ENCODE measurements at places on chromosomes 3 and 15.

GRCh38 chr15:73367624-73368300 is 996 bp downstream of the HCN4 start:
- no peak for DNase-seq

GRCh38 chr15:88091444-88092016 is 165.0 kb downstream of the NTRK3 start:
- no peak for DNase-seq

- no peak for DNase-seq
Observed at GRCh38 chr3:53956586-53956985, 64.9 kb upstream of the SELENOK start.

GRCh38 chr3:194137506-194138474 is 1.8 kb downstream of the HES1 start:
- DNase-seq, result no peak

DNA sequence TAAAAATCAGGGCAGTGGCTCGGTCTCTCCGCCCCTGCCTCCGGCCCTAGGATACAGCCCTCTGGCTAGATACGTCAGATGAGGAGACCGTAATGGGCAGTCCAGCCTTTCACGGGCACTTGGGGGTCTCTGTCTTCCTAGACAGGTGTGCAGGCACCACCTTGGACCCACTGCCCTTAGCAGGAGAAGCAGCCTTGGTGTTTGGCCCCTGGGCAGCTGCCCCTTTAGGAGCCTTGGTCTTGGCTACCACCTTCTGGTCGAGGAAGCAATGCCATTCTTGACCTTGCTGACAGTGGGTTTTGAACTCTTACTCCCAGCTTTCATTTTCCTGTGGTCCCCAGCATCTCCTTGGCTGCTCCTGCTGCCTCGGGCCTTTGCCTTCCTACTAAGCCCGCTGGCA is 149.7 kb upstream of the FRMD4B start:
- no peak for DNase-seq

GRCh38 chr15:74778599-74778970 is 3.3 kb upstream of the CSK start:
- no peak for DNase-seq

DNA sequence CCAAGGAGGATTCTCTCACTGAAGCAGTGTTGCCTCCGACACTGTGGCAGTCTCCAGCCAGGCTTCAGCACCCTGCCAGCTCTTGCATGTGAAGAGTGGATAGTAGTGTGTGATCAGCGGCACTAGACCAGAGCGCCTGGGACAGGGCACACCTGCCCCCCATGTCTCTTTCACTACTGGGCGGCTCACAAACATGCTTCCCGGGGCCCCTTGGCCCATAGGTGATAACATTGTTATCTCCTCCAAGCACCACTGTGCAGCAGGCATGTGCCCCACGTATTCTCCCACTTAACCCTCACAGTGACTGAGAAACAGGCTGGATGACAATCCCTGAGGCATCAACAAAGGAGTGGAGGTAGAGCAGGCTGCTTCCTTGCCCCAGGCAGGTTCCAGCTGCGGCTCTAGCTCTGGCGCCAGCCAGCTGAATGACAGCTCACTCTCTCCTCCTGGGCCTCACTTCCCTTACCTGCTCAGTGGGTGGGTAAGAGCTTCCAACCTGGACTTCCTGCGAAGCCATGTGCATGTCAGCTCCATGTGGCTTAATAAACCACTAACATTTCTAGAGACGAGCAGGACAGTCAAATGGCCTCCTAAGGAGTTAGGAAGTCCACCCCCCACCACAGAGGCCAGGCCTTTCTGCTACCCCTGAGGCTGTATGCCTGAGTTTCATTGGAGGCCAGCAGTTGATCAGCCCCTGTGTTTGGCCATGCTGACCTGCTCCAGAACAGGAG is 37.8 kb downstream of the KLF13 start:
- DNase-seq, result no peak

GRCh38 chr15:57114070-57114469 is 195.6 kb downstream of the TCF12 start:
- no peak for DNase-seq

DNA sequence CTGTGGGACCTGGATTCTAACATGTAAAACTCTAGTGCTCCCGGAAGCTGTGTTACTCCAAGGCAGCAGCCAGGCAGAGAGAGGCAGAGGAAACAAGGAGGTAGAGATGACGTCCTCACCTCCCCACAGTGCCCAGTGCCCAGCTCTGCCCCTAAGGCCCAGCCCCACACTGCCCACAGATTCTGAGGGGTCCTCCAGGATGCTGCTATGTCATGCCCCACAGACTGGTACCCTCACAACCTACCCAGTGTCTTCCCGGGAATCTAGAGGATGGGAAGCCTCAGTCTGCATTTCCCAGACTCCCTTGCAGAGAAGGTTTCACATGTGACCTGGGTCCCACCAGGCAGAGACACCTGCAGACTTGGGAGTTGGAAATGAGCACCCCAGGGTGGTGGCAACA is 75.9 kb upstream of the PCSK6 start:
- no peak for DNase-seq

- peak; percentile 7 for DNase-seq
Observed at GRCh38 chr3:73141525-73141924, 80.1 kb downstream of the EBLN2 start.

GRCh38 chr3:32872487-32873382 is 54.9 kb downstream of the TRIM71 start:
- DNase-seq, result peak; percentile 6

DNA sequence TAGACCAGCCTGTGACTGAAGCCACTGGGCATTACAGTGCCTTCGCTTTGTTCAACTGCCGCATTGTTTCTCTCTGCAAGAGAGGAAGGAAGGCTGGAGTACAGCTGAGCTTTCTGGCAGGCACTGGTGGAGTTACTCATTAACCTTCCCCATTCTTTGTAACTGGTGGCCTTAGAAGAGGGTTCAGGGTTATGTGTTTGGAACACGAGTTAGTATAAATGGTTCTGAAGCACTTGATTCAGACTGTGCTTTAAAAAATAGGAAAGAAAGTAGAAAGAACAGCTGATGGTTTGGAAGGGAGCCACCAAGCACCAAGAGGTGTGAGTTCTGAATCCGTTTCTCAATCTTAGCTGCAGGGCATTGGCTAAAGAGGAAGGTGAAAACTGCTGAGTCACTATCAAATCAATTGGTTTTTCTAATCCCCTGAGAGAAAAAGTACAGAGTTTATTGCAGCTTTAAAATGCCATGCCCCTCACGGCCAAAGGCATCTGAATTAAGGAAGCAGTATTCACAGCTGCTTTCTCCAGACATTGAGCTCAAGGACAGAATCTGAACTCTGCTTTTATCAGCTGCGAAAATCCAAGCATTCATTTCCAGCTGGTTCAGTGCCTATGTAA is 3.6 kb downstream of the HGD start:
- DNase-seq, result no peak

DNA sequence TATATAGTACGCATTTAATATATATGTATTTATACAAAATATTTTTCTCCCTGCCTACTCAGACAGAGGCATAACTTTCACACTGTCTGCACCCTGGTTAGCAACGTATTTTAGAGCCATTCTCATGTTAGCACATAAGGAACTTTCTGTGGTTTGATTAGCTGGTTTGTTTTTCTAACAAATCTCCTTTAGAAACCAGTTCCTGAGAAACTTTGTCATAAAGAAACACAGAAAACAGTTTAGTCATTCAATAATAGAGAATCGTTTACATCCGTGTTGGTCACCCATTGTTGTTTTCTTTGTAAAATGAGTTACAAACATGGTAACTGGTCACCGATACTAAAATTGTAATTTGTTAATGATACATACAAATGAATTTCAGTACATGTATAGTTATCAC is 5.9 kb upstream of the NGRN start:
- no peak for DNase-seq

- DNase-seq, result no peak
Observed at GRCh38 chr3:116265320-116265695, 180.0 kb downstream of the LSAMP start.

Measured in fibroblast of skin of left biceps (primary cell).